ENCODE measurements at places on chromosomes 12 and 14. TPM values are rescaled to one million over a fixed set of nuclear protein-coding genes. Genes with fewer than 3 reads are reported as not detected.

GPR84 gene
- polyA plus RNA-seq: 0.20 TPM

GRCh38 chr12:91210144-91210543, 27.5 kb upstream of the DCN start:
- DNase-seq: no peak

DNA sequence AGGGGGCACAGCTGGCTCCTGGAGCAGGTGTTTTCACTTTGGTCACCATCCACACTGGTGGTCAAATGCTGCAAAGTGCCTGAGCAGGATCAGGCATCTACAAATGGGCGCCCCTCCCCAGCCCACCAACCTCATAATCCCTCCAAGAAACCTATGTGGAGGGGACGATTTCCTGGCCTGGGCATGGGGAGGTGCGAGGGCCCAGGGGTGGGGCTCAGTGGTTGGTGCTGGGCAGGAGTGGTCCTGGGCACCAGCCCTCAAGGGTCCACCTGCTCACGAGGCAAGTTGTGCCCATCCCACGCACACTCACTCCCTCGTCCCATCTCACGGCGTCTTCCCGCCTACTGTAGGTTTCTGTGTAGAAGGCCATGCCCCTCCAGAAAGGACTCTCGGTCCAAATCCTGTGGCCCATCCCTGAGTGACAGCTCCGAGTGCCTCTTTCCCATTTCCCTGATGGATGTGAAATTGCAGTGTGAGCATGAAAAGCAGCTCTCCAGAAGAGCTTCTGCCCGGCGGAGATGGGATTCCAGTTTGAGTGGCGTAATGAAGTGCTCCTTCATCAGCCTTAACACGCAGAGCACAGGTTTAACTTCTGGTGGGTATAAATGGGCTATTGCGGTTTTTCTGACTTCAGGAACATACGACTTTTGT, 36.9 kb downstream of the SLC15A4 start:
- no peak for DNase-seq

GRCh38 chr14:75484711-75485429, 37.4 kb upstream of the BATF start:
- no peak for DNase-seq

DNA sequence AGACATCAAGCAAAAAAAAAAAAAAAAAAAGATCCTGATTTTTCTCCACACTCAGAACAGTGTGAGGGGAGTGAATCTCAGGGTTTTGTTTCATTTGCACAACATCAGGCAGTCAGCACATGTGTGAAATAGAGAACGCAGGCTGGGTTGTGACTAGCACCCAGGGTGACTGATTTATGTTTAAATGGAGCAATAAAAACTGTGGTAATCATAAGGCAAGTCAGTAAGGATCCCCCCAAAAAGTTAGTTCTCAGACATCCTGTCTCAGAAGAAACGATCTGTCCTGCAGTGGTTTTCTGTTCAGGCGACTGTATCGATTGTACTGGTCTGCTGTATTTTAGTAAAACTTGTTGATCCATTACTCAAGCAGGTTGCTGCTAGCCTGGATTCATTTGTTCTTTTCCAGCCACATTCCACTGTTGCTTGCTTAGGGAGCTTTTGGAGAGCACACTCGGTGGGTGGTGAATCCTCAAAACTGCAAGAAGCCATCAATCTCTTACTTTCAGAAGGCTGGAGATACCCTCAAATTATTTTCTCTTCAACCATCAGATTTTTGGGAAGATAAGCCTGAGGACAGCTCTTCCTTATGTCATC, 107.1 kb downstream of the DACT1 start:
- DNase-seq: no peak

DNA sequence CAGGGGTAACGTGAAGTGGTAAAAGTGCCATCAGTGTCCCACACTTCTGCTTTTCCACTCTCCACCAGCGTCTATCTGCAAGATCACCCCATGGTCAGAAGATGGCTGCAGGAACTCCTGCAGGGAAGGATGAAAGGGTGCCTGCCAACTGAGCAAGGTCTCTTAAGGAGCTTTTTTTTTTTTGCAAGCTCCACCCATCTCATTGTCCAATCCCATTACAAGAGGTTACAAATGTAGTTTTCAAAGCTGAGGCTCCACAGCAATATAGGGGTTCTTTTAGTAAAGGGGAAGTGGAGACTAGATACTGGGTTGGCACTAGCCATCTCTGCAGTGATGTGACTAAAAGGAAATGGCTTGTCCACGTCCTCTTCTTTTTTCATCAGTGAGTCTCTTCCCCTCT, 5.9 kb upstream of the BHLHE41 start:
- DNase-seq: no peak

GRCh38 chr12:30257618-30258017, 438.1 kb downstream of the IPO8 start:
- no peak for DNase-seq

Measured in muscle of arm (tissue), 14 donors.